Stimulated activated naive CD4-positive, alpha-beta T cell (primary cell): ENCODE measurements at places on chromosomes 2 and 18.

DNA sequence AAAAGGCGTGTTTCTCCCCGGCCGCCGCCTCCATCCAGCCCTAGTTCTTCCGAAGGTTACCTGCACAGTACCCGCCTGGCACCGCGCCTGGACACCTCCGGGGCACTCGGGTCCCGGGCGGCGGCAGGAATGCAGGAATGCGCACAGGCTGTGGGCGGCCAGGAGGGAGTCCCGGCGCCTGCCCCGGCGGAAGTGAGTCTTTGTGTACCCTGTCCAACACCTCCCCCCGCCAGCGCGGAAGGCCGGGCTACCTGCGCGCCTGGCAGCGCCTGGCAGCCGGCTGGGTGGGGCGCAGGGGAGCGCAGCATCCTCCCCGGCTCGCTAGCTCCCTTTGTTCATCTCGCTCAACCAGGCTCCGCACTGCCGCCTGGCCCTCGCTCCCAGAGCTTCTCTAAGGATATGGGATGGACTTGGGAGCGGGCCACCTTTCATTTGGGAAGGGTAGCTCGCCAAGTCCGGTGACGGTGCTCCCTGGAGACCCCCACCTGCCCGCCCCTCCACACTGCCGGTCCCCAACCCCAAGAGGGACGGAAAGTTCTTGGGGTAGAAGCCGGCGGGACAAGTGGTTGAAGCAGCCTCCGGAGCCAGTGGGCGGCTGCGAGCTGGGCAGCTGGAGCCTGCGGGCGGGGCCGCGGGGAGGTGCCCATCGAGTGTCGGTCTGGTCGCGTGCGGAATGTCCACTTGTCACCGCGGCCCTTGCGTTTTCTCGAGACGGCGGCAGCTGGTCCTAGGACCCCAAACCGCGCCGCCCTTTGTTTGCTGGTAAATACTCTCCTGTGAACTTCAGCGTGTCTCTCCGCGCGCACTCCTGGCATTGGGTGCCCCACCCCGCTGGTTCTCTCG is 1.2 kb upstream of the ST6GAL2 start:
- no peak for DNase-seq

DNA sequence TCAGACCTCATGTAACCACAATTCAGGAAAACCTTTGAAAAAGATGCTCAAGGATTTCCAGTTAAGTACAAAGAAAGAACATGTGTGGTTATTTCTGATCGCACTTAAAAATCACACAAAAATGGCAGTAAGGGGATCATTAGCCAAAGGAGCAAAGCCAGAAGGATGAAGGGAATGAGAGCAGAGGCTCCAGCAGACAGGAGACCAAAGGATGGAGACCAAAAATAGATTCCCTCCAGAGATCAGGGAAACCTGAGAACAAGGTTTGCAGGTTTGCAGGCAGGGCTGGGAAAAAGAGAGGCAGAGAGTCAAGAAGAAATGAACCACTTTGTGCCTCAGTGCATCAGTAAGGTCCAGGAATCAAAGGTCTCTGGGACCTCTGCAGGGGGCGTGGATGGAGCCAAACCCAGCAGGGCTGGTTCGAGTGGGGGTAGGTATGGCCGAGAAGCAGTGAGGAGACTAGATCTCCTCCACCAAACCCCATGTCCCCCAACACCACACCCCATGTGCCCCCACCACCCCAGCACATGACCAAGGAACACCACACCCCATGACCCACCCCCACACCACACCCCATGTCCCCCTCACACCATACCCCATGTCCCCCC is 98.5 kb upstream of the GPC1 start:
- no peak for DNase-seq

- no peak for DNase-seq
Measured at GRCh38 chr2:38233231-38233983, 143.7 kb downstream of the ATL2 start.

DNA sequence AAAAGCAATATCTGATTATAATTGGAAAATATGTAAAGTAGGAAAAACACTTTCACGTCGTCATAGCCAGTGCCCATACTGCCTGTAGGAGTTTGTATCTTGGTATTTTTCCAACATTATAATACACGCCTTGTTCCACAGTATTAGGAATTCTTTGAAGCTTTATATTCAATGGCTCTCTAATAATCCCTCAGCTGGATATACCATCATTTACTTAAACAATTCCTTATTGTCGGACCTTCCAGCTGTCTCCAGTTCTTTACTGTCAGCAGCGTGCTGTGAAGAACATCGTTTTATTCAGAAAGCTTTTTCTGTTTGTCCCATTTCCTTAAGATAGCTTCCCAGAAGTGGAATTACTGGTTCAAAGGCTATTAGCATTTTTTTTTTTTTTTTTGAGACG is 31.7 kb downstream of the ATP6V1C2 start:
- no peak for DNase-seq

GRCh38 chr18:11512096-11513025 is 97.0 kb upstream of the SLC35G4 start:
- DNase-seq = no peak

DNA sequence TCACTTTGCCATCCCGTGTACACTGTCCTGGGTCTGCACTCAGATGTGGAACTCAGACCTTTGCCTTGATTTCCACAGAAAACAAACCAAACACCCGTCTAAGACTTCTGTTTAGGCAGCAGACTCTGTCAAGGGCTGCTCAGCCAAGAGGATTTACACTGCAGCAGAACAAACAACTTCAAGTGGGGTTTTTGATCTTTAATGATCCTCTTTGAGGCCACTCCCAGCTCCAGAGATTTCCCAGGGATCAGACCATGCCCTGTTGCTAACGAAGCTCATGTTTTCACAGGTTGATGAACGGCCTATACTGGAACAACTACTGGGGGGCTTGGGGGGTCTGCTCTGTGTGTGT is 52.5 kb upstream of the LGALSL start:
- DNase-seq = no peak

- no peak for DNase-seq
Measured at GRCh38 chr2:6423157-6423556, 442.6 kb downstream of the CMPK2 start.

DNA sequence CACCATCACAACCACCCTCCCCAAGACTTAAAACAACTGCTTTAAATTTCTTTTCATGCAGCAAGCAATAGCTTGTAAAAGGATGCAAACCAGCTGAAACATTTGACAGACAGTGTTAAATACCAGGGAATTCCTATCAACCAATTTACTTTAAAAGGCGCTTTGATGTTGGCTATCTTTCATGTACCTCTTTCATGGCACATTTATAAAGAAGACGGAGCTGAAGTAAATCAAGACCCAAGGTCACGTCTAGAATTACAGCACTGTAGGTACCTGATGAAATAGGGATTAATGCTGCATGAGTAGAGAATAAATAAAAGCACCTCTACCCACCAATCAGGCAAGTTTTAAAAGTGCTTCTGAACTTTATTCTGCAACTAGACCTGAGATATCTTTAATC is 78.9 kb downstream of the SRBD1 start:
- DNase-seq = no peak
